GM12878 (cell line): ENCODE measurements at places on chromosomes 11 and 22. TPM values are rescaled to one million over a fixed set of nuclear protein-coding genes. Genes with fewer than 3 reads are reported as not detected.

GRCh38 chr11:48669146-48669545, 180.6 kb downstream of the OR4A47 start:
- no peak for DNase-seq

GRCh38 chr11:113806406-113806805, 26.8 kb downstream of the CLDN25 start:
- DNase-seq = no peak

- DNase-seq = no peak
Observed at GRCh38 chr22:46584081-46584921, 35.9 kb upstream of the GRAMD4 start.

DNA sequence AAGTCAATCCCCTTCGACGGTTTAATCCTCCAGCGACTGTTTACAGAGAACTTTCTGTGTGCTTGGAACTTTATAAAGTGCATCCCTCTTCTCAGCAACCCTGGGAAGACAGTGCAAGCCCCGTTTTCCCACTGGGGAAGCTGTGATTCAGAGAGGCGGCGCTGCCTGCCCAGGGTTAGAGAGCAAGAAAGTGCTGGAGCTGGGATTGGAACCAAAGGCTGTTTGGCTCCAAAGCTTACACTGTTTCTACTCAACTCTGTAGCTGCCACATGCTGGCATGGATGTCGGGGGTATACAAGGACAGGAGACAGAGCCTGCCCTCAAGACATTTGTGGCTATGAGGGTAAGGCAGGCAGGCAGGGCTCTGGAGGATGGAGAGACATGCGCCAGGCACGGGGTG, 13.0 kb downstream of the FBLN1 start:
- no peak for DNase-seq

DNA sequence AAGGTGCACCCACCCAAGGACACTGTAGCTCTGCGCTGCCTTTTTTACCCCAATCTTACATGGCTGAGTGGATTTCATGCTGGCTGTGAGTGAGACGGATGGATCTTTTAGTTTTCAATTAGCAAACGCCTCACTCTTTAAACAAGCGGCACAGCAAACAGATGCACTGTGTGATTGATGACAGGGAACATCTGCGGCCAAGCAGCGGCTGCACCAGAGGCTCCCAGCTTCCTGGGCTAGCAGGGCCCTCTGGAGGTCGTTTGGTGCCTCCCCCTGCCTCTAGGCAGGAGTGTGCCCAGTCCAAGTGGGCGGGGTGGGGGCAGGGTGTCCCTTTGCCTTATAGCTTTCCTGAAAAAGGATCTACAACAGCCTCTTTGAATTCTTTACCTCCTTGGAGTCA, 2.1 kb upstream of the DRD2 start:
- DNase-seq = no peak

The ARSA gene
- 24.5 and 26.3 TPM in 2 replicates for total RNA-seq

The WNT11 gene
- total RNA-seq = not detected in 2 replicates

- no peak for DNase-seq
Observed at GRCh38 chr11:57639321-57640067, 10.2 kb downstream of the YPEL4 start.

DNA sequence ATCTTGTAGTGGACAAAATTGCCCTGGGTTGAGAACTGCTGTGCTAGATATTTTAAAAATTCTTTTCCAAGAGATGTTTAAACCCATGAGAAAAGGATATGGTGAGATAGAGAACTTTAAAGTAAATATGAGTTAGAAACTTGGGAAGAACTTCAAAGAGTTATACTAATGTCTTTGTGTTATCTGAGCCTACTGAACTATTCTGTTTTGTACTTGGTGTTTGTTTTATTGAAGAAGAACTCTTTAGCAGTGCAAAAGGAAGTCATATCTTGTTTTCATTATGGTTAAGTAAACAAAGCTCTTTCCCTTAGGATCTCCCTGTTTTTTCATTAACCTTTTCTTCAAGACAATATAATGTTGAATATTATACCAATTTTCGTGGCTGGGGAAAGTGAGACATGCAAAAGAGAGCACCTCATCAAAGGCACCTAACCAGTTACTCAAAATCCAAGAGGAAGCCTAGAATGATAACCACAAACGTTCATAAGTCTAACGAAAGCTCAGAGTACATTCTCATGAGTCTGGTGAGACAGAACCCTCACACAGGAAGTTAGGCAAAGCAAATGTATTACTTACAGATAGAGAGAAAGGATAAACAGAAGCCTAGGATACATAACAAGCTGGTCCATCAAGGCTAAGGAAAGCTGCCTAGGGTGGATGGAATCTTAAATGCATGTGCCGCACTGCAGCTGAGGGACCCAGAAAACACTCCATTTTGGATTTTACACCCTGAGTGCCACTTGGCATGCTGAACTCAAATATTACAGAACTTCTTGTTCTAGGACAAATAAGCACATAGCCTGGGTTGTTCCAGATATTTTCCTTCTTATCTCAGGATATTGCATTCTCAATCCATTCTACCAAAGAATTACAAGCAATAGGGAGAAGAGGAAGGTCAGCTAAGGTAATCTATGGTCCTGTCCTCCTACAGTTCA, 112.5 kb upstream of the ANO3 start:
- no peak for DNase-seq

- DNase-seq = no peak
Observed at GRCh38 chr11:64894070-64894811, 15.8 kb upstream of the EHD1 start.

GRCh38 chr11:131488238-131488637, 117.8 kb downstream of the NTM start:
- no peak for DNase-seq

The CRACR2B gene
- total RNA-seq = 29.6 and 32.6 TPM in 2 replicates

The IGF2 gene
- 0.35 and 0.41 TPM in 2 replicates for total RNA-seq

The SCGB1D4 gene
- total RNA-seq = not detected in 2 replicates

- no peak for DNase-seq
Observed at GRCh38 chr11:65557280-65558001, 718 bp downstream of the LTBP3 start.

GRCh38 chr11:111917312-111917711, 1.4 kb upstream of the C11orf52 start:
- DNase-seq = no peak

The TEX12 gene
- total RNA-seq = 0.51 TPM in 1 of 2 replicates, not detected in the other

DNA sequence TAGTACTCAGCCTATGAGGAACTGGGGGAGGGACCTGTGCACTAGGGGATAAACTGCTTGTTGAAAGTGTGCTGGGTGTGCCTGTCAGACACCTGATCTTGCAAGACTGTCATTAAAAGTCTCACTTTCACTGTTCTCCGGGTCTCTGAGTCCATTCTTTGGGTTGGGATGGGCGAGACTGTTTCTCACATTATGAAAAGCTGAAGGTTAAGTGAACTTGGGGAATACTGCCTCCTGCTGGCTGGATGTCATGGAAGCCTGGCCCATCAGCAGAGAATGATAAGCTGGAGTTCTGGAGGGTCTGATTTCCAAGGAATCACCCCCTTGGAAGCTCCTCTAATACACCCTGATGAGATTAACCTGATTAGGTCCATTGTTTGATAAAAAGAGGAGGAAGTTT, 9.0 kb upstream of the VPREB1 start:
- DNase-seq = peak; percentile 17

The PACSIN2 gene
- total RNA-seq = 78.7 and 80.6 TPM in 2 replicates

The OR4A16 gene
- not detected in 2 replicates for total RNA-seq

The DNAJB7 gene
- total RNA-seq = not detected in 2 replicates

DNA sequence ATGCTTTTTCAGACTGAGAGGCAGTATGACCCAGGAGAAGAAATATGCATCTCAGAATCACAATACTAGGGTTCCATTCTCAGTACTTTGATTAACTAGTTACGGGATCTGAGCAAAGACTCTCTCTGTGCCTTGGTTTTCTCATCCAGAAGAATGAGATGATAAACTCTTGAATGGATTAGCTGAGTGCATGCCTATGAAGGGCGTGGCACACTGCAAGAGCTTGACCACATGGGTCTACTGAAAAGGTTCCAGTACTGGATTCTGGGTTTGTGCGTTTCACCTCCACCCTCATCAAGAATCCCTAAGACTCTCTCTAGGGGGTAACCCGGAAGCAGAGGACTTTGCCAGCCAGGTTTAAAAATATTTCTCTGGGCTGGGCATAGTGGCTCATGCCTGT, 25.6 kb downstream of the PGA5 start:
- DNase-seq = no peak

- no peak for DNase-seq
Observed at GRCh38 chr22:39487826-39488520, 14.1 kb upstream of the MIEF1 start.

DNA sequence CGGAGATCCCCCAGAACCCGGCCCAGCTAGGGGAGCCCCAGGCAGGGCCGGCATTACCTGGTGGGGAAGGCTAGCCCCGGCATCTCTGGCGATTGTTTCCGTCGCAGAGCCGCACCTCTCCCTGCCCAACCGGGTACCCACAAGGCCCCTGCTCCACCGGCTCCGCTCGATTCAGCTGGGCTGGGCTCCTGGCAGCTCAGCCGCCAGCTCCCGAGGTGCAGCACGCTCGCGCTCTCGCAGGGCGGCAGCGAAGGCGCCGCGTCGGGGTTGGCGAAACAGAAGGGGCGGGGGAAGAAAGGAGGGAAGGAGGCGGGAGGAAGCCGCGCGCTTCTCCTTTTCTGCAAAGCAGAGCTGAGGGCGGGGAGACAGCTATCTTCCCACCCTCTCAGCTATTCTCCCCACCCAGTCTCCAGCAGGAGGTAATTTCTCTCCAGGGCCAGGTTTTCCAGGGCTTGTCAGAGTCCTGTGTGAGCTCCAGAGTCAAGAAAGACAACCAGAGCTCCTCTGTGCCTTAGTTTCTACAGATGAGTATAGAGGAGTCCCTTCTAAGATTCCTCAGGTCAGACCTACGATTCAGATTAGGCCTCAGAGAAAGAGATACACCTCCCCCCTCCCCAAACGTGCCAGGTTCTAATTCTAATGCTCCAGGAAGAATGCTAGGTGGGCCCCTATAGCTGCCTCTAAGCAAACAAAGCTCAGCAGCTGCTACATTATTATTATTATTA, 62.0 kb downstream of the PAK1 start:
- peak; percentile 40 for DNase-seq
